ENCODE measurements at places on chromosomes 4 and X.

GRCh38 chr4:140904904-140905303 lies 148.7 kb upstream of the TBC1D9 start:
- DNase-seq: no peak

DNA sequence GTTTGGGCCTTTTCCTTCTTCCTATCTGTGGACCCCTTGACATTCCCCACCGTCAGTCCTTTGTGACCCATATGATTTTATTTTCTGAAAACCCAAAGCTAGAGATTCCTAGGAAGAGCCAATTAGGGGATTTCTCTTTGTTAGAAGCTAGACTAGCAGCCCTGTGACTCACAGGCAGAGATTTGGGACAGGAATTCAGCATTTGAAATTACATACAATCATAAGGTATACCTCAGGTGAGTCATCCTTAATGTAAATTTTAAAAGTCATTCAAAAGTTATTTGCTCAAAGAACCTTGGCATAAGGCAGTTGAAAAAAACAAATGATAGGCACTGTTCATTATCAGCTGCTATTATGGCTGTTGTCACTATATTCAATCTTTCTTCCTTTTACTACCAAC lies 40.6 kb downstream of the USP26 start:
- DNase-seq: no peak

DNA sequence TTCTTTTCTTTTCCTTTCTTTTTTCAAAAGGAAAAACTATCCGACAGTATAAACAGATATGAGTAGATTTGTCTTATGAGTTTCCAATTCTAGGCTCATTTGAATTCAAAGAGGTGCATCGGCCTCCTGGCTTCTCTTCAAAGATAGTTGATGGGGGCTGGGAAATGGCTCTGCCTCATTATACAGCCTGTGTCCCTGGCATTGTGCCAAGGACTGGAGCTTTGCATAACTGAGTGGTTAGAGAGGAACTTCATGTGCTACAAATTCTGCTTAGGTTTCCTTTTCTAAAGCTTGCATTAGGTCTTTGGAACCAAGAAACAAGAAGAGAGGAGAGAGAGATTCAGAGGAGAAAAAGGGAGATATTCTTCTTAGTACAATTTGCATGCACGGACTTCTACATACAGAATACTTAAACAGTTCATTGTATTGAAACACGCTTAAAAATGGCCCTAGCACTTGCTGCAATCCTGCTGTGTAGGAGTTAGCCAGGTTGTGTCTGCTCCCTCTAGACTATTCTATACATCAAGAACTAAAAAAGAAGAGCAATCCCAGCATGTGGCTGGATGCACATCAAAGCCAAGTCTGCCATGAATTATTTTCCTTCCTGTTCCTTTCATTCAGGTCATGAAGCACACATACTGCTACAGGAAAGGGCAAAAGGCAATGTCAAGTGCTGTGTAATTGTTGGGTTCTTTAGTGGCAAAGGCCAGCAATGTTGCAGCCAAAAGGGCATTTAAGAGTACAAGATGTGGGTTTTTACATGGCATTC lies 70.9 kb downstream of the INTS12 start:
- DNase-seq: no peak

DNA sequence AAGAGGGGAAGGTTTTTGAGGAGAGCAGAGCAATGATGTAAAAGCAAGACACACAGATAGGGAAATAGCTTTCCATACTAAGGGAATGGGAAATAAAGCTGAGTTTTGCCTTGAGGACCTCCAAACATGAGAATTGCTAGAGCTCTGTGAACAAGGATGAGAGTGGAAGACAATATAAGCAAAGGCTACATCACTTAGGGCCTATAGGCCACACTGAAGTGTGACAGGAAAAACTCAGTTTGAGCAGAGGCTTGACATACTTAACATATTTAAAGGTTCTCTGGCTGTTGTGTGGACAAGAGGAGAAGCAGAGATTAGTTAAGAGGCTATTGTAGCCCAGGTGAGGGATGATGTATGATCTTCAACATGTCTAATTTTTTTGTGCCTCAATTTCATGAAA lies 5.3 kb upstream of the SRP72 start:
- no peak for DNase-seq

- no peak for DNase-seq
Measured at GRCh38 chr4:124487651-124488050, 224.9 kb downstream of the ANKRD50 start.

GRCh38 chrX:130176354-130176776 lies 4.6 kb downstream of the RAB33A start:
- DNase-seq: no peak

GRCh38 chr4:184460499-184461285 lies 13.7 kb downstream of the IRF2 start:
- no peak for DNase-seq

GRCh38 chrX:16963216-16963615 lies 16.8 kb downstream of the REPS2 start:
- DNase-seq: no peak

- DNase-seq: no peak
Measured at GRCh38 chrX:115350711-115351381, 61.3 kb downstream of the LUZP4 start.

DNA sequence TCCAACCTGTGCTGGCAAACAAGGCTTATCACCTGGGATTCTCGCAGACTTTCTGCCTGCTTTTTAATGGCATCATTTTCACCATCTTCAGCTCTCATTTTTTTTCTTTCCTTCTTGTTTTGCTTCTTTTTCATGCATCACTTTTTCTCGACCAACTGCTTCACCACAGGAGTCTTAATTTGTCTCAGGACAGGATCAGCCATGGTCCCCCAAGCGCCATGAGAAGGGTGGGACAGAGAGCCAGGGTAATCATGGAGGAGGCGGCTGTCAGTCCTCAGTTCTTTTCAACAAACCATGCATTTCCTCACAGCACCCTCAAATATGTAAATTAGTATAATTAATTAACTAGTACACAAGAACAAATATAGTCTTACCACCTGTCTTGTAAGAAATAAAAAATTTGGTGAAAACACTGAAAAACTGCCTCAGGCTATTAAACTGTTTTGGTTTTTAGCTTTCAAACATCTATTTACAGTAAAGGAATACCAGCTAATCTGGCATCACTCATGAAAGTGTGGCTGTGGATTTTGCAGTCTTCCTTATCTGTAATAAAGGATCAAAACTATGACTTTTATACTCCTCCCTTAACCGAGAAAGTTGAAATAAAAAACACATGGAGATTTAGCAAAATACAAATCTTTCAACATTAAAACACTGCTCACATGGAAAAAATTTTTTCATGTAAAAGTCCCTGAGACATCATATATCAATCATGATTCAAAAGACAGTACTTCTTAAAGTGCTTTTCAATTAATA lies 19.1 kb downstream of the EIF4E start:
- no peak for DNase-seq

DNA sequence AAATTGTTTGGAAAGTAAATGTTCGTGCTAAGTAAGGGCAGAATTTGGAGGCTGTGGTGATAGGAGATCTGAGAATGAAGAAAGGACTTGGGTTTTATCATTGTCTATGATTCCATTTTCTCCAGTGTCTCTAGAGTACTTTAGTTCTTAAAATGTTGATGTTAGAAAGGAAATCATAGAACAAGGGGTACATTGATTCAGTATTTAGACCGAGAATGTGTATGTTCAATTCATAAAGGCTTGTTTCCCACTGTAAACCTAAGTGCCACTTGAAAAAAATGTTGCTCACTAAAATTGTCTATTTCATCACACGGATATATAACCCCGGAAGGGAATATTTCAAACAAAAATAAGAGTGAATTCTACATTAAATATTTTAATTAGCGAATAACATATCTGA lies 159.3 kb upstream of the ETNPPL start:
- no peak for DNase-seq

DNA sequence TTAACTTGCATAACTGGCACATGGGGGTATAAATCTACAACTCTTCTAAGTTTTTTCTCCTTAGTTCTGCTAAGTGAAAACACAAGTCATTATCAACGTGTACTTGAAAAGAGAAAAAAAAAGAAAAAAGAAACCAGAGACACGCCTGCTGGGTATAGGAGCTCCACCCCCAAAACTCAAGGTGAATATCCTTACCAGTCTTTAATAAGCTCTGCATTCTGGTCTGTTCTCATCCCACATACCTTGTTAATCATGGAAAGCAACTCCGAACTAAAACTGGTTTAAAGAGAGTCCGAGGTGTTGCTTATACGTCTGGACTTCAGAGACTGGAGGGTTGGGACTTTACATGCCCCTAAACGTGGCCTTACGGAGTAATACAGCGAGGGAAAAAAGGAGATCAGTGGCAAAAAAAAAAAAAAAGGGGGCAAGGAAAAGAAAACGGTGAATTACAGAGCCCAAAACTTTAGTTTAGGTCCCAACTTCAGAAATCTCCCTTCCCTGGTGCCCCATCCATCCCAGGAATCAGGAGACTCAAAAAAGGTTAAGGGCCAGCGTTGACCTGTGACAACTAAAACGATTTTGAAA lies 1.0 kb downstream of the PGRMC2 start:
- DNase-seq: peak; percentile 78

DNA sequence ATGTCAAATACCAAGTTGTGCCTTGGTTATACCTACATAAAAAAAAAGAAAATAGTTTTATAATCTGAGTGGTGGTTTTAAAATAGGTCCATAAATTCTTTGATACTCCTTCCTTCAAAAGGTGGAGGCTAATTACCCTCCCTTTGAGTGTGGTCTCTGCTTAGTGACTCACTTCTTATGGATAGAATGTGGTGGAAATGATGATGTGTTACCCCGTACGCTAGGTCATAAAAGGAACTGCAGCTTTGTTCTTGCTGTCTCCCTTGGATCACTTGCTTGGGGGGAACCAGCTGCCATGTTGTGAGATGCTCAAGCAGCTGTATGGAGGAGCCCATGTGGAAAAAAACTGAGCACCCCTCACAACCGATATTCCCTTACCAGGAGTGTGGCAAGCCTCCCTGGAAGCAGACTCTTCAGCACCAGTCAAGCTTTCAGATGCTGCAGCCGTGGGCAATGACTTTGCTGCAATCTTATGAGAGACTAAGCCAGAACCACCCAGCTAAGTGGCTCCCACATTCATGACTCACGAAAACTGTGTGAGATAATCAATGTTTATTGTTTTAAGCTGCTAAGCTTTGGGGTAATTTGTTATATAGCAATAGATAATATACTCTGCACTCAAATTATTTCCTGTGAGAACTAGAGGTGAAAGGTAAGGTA lies 195.0 kb upstream of the GATB start:
- DNase-seq: no peak

GRCh38 chr4:10096201-10096977 lies 20.2 kb downstream of the WDR1 start:
- peak; percentile 84 for DNase-seq

DNA sequence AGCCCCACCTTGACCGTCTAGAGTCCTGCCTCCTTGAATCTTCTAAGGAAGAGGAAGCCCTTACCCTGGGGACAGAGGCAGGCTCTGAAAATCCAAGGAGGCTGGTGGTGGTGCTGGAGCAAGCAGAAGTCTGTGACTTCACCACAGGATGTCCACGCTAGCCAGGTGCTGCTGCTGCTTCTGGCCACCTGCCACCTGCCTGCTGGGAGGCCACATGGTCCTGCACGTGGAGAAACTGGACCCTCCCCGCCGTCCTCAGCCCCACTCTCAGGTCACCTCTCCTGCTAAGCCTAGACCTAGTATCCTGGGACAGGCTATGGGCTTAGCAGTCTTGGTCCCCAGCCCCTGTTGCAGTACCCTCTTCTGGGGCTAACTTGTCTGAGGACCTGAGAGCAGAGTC lies 15.8 kb downstream of the TMEM31 start:
- DNase-seq: no peak

DNA sequence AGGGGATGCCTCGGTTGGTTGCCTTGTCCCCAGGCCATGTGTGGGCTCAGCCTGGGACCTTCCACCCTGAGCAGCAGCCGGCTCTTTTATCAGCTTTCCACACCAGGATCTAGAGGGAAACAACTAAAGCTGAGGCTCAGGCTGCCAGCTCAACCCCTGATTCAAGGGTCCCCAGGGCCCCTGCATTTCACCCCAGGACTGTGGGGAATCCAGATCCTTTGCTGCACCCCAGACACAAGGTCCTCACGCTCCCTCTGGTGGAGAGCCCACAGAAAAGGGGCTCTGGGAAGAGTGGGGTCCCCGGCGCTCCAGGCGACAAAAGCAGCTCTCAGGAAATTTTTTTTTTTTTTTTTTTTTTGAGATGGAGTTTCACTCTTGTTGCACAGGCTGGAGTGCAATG lies 64.3 kb downstream of the ZFYVE28 start:
- DNase-seq: no peak

GRCh38 chrX:21926527-21927278 lies 13.8 kb upstream of the SMS start:
- DNase-seq: peak; percentile 98

DNA sequence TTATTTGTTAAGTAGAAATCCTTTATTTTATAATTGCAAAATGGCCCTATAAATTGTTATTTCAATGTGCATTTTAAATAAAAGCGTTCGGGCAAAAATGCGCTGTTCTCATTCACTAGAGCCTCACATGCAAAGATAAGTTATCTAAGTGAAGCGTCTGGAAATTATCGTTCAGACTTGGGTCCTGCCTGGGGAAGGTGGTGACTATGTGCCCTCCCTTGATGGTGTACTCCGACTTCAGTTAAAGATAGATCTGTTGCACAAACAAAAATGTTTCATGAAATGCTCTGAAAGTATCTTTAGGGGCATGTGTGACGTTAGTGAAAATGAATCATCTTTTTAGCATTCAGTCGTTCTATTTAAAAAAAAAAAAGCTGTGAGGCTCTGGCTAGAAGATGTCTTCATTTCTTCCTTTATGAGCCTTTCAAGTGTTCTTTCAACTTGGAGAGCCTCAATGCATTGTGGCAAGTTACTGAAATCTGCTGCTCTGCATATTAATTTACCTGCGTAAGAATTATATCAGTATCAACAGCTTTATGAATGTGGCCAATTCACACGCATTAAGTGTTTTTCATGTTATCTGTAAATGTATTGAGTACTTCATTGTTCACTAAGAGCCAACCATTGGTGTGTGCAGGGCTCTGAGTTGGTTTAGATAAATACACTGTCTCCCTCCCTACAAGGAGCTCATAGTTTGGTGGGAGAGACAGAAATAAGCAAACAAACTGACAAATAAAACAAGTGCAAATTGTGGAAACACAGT lies 83.0 kb downstream of the AFF1 start:
- DNase-seq: no peak

- DNase-seq: no peak
Measured at GRCh38 chrX:85112293-85112692, 108.6 kb downstream of the APOOL start.

- peak; percentile 88 for DNase-seq
Measured at GRCh38 chr4:26342328-26343037, 21.7 kb downstream of the RBPJ start.

GRCh38 chr4:78298618-78299017 lies 241.5 kb downstream of the FRAS1 start:
- peak; percentile 40 for DNase-seq

GRCh38 chr4:48667148-48667547 lies 112.9 kb downstream of the FRYL start:
- no peak for DNase-seq

- peak; percentile 86 for DNase-seq
Measured at GRCh38 chrX:136496764-136497555, 432 bp upstream of the HTATSF1 start.

- DNase-seq: no peak
Measured at GRCh38 chr4:185101354-185101890, 41.6 kb upstream of the SLC25A4 start.
